ENCODE measurements at places on chromosomes 2 and 18. TPM values are rescaled to one million over a fixed set of nuclear protein-coding genes. Genes with fewer than 3 reads are reported as not detected.

DNA sequence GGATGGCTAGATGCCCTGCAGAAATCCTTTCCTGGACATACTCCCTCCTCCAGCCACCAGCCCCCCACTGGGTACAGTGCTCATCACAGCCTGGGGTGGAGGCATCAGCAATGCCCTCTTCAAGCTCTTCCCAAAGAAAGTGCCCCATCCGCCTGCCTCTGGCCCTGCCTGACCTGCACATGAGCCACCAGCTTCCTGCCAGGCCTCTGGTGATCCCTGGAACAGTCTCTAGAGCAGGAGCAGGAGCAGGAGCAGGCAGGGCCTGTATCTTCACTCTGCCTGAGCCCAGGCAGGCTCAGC, 54.1 kb upstream of the CAB39 start:
- no peak overlapping the region for H3K27ac ChIP-seq
- no peaks in the 10 kb centered on the region for H3K36me3 ChIP-seq
- no peak overlapping the region for H3K4me3 ChIP-seq
- H3K27me3 ChIP-seq, result no peaks in the 10 kb centered on the region

DNA sequence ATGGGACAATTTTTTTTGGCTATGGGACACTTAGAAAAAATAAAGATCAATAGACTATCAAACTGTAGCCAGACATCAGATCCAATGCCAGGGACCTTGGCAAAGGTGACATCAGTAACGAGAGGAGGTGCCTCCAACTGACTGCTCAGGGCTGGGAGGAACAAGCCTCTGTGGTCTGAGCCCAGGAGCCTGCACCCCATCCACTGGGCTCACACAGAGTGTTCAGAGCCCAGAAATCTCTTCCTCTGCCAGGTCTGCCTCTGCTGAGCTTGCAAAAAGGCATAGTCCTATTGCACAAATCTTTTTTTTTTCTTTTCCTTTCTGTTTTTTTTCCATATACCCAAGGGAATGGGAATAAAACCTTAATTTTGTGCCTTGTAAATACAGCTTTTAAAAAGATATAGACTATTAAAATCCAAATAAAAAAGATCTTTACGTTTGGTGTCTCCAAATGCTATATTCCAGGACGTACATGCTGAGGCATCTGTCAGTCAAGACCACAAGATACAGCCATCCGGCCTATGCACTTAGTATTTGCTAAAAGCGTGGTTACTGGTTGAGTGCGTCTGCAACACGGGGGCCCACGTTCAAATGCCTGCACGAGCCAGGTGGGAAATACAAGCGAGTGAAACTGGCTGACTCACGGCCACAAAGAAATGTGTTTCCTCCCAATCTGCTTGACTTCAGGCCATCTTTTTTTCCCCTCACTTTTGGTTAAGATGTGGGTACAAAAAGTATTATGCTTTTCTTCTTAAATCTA, 7.8 kb upstream of the ARHGAP25 start:
- no peak overlapping the region for H3K4me3 ChIP-seq
- no peak overlapping the region for H3K27ac ChIP-seq

DNA sequence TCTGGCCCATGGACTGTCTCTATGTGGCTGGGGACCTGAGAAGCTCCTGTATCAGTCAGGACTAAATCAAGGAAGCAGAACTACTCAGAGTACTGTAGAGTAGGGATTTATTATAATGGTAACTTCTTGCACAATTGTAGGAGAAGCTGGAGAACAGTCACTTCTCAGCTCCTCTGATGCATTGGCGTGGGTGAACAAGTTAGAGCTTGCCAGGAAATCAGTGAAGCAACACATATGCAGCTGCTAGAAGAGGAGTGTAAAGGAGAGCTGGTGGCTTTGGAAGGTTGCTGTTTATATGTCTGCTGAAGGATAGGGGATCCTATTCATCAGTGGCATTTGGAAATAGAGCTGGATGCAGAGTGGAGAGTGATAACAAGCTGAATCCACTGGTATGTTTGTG, 215.5 kb upstream of the CWC22 start:
- H3K4me1 ChIP-seq, result no peaks in the 10 kb centered on the region
- H3K4me3 ChIP-seq, result no peak overlapping the region
- peak; percentile 15 for DNase-seq
- H3K27me3 ChIP-seq, result no peaks in the 10 kb centered on the region

DNA sequence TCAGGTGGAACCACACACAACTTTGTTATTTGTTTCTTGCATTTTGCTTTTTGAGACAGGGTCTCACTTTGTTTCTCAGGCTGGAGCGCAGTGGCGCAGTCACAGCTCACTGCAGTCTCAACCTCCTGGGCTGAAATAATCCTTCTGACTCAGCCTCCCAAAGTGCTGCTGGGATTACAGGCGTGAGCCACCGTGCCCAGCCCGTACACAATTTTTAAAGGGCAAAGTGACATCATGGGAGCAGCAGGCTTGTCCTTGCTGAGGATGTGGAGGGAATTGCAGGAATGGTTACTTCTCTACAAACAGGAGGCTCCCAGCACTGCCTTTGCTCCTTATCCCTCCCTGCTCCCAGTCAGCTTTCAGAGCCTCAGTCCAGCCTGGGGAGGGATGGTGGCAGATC, 355.9 kb upstream of the KLHL29 start:
- H3K4me1 ChIP-seq, result no peaks in the 10 kb centered on the region
- no peak overlapping the region for H3K27ac ChIP-seq
- no peak for DNase-seq
- H3K27me3 ChIP-seq, result no peaks in the 10 kb centered on the region
- H3K36me3 ChIP-seq, result no peaks in the 10 kb centered on the region

DNA sequence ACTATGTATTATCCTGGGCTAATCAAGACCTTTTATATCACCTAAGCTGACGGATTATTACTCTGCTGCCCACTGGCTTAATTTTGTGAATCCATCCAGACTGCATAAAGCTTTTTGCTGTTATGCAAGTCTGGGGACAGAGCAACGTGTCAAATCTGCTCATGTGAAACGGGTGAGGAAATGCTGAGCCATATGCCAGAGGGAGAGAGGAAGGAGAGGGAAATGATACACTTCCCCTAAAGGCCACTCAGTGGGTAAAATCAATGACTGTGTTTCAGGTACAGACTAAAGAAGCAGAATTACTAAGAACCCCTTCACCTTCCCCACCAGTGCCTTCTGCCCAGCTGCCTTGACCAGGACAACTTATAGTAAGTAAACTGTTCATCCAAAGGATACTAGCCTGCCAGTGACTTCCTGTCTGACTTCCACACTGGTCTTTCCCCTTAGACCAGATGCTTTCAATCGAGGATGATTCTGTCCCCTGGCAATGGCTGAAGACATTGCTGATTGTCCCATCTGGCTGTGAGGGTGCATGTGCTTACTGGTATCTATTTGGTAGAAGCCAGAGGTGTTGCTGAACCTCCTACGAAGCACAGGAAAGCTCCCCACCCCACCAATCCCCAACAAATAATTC, 43.0 kb downstream of the STAT1 start:
- no peak for DNase-seq
- H3K27ac ChIP-seq, result no peak overlapping the region
- no peaks in the 10 kb centered on the region for H3K27me3 ChIP-seq
- no peak overlapping the region for H3K4me3 ChIP-seq
- no peaks in the 10 kb centered on the region for H3K36me3 ChIP-seq
- no peaks in the 10 kb centered on the region for H3K4me1 ChIP-seq

GPR45 gene
- total RNA-seq, result not detected
